Inflammatory macrophage (primary cell): ENCODE measurements at places on chromosomes 4 and X.

- no peak for DNase-seq
These were observed 7.4 kb upstream of the HPRT1 start for GRCh38 chrX:134452596-134452995.

DNA sequence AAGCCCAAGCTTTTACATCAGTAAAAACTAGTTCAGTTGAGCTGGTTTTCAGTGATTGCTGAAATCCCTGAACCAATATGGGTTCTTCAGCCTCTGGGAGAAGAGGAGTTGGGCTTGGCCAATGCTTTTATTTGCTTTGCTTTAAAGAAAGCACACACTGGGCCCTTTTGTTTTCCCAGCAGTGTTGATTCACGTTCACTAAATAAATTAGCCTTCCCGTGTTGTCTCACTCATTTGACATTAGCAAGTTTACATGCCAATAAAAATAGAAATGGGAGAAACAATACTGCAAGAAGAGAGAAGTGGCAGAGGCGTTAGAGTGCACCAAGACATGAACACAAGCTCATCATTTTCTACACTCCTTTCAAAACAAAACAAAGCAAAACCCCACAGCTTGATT is 136.2 kb downstream of the SHROOM3 start:
- DNase-seq = no peak

- DNase-seq = no peak
These were observed 2594.8 kb downstream of the ARAP2 start for GRCh38 chr4:33649471-33649870.

DNA sequence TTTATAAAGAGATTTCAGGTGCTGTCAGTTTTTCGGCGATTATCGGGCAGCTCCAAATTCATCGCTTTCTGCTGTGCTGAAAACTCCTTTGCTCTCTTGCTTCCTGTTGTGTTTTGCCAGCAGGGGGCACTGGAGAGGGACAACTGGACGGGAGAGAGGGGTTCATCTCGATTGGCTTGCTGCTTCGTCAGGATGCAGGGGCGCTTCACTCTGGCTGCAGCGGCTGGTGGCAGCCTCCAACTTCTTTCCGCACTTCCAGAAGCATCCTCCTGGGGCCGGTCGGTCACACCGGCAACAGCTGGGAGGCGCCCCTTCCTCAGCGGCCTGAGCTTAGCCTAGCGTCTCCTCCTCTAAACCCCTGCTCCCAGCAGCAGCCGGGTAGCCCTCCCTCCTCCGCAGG is 29.5 kb downstream of the MSL3 start:
- peak; percentile 31 for DNase-seq

DNA sequence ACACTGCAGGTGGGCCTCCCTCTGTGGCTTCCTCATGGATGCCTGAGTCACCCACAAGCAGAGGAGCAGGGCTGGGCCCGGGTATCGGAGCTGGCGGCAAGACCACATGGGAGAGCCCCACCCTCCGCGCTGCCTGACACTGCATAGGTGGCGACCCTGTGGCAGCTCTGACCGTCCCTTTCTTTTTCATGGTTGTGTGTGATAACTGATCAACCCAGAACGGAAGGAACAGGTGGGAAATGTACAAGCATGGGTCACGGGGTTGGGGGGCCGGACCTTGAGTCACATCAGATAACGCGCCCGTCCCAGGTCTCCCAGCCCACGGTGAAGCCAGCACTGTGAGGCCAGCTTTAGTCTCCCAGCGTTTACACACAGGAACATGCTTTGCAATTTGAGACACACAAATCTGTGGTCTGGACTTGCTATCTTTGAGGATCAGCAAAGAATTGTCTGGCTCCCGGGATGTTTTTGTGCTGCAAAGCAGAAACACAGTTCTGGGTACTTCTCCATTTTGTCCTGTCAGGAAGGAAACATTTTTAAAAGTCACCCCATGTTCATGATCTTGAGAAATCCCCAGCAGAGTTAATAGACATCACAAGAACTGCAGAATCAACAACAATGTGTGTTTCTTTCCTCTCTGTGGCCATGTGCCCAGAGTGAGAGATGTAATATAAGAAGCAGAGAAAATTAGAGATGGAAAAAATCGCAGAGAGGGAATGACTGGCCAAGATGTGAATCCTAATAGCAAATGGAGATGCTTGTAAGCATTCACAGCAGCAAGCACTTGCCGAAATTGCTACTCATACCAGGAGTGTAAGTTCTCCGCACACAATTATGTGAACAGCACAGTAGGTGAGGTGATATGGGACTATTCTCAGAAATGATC is 70.1 kb upstream of the CBR4 start:
- DNase-seq = peak; percentile 66

- DNase-seq = no peak
These were observed 14.8 kb upstream of the BOD1L1 start for GRCh38 chr4:13642170-13642950.

DNA sequence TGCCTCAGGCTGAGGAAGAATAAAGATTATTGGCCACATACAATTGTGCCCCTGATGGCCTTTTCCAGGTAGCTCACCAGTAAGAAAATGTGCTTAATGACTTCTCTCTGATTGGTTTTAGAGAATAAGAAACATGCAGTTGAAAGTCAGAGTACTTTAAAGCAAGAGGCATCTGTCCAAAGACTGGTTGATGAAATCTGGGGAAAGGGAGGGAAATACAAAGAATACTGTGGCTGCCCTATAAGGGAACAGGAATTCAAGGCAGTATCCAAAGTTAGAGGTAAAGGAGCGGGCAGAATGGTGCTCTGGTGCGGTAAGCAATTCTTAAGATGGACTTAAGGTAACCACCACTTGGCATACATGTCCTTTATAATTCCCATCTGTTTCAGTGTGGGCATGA is 11.4 kb downstream of the PBDC1 start:
- no peak for DNase-seq
